ENCODE measurements at places on chromosomes 4 and X. TPM values are rescaled to one million over a fixed set of nuclear protein-coding genes. Genes with fewer than 3 reads are reported as not detected.

- DNase-seq = no peak
Measured at GRCh38 chr4:10733481-10734062, 49.0 kb upstream of the CLNK start.

- DNase-seq = no peak
Measured at GRCh38 chrX:128650326-128650725, 598.1 kb upstream of the ACTRT1 start.

PLAC1 gene
- not detected for total RNA-seq

- DNase-seq = no peak
Measured at GRCh38 chrX:29490606-29491005, 724.8 kb upstream of the MAGEB2 start.

- DNase-seq = no peak
Measured at GRCh38 chrX:42943051-42943974, 165.3 kb upstream of the PPP1R2C start.

GRCh38 chr4:183469285-183469684, 24.8 kb downstream of the CDKN2AIP start:
- no peak for DNase-seq

TEC gene
- total RNA-seq = 1.9 TPM

SYNPO2 gene
- 282 TPM for total RNA-seq

GRCh38 chr4:3582091-3582475, 49.9 kb upstream of the LRPAP1 start:
- DNase-seq = no peak

ITM2A gene
- 62.5 TPM for total RNA-seq

IL2RG gene
- total RNA-seq = 2.0 TPM

FMR1NB gene
- total RNA-seq = not detected

GRXCR1 gene
- total RNA-seq = not detected

- DNase-seq = no peak
Measured at GRCh38 chr4:85837439-85837733, 362.4 kb downstream of the ARHGAP24 start.

DNA sequence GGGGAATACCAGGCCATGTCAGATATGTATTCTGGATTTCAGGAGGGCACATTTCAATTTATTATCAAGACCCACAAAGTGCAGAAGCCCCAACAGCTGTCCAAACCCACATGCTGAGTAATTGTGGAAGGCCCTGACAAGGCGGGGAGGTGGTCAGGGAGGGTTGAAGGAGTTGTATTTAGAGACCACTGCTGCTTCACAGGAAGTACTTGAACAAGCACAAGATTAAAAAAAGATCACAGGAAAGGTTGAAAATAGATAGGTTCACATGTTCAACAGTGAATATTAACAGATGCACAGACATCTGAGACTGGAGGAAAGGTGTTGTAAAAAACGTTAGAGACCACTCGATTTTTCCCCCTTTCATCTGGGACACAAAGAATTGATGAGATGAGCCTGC, 17.9 kb downstream of the ATP8A1 start:
- DNase-seq = no peak

FGF13 gene
- total RNA-seq = 1.3 TPM

DNA sequence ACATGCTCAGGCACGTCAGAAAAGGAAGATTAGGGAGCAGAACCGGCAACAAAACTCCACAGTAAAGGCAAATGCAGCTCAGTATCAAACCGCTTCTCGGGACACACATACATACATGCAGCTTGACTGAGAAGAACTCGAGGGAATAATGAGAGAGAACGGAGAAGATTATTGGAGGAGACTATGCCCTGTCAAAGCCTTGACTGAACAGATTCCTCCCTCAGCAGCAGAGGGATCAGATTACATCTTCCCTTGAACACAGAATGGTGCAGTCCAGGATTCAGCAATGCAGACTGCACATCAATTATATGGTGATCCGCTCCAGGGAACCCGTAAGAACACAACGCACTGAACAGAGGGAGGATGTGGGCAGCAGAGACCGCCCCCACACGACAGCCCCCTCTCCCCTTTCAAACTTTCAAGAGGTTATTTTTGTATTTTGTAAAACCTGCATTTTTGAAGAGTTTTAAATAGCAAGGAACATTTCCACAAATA, 183.2 kb downstream of the FBXW7 start:
- DNase-seq = peak; percentile 80

DNA sequence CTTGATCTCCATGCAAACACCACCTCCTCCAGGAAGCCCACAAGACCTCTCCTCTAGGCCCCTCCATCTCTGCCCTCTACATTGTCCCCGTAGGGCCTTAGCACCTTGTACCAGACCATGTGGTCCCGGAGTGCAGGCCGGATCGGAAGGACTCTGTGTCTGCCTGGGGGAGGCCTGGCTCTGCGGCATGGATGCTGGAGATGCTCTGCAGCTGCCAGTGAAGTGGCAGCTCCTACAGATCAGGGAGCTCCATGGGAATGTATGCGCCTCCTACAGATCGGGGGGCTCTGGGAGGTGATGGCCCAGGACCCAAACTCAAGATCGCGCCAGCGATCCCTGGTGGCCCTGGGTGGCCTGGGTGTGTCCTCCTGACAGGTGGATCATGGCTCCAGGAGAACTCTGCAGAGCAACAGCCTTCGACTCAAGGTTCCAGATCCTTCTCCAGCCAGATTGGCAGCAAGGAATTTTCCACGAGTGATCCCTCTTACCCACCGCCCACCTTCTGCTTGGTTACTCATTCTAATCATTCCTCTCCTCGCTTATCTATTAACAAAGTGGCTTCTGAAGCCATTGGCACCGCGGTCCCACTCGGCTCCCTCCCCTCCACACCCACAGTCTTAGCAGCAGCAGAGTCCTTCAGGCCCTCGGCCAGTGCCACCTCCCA, 67.3 kb downstream of the ADRA2C start:
- DNase-seq = no peak

OCRL gene
- total RNA-seq = 11.0 TPM

DNA sequence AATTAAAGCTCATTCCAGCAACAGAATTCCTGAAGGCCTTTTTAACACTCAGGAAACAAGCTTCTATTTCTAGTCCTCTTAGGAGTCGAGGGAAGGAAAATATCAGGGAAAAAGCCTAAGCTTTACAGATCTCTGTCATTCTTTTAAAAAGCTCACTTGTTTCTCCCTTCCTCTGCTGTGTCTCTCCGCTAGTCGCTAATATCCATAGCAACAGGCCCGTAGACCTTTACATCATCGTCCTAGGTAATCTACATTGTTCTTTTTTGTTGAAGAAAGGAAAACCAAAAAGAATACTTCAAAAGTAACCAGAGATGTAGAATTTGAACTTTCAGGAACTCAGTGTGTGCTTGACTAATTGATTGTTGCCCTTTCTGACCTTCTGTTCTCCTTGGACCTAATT, 45.9 kb upstream of the MTMR1 start:
- DNase-seq = no peak

GRCh38 chr4:104906276-104906675, 240.4 kb upstream of the TET2 start:
- DNase-seq = no peak

- DNase-seq = no peak
Measured at GRCh38 chr4:106246441-106246840, 69.6 kb downstream of the TBCK start.

GRCh38 chr4:110271986-110272385, 73.6 kb upstream of the ELOVL6 start:
- DNase-seq = no peak

Measured in heart right ventricle (tissue), 16 donors.